GM23338 (cell line): ENCODE measurements at places on chromosomes 6 and 20. TPM values are rescaled to one million over a fixed set of nuclear protein-coding genes. Genes with fewer than 3 reads are reported as not detected.

DNA sequence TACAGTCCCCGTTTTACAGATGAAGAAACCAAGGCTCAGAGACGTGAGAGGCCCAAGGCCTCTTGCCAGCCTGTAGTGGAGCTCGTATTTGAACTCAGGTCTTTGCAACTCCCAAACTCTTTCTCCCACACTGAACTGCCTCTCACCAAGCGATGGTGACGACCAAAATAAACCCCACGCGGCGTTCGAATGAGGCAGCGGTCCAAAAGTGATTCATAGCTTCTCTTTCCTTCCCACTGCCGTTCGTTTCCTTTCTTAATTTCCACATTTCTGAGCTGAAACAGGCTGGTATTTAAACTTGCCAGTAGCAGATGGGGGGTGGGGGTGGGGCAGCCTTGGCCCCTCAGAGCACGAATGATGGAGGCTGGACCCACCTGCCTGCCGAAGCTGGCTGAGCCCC lies 252.9 kb upstream of the KCNG1 start:
- DNase-seq = no peak

PTCRA gene
- not detected in 2 replicates for total RNA-seq

- no peak for DNase-seq
Measured at GRCh38 chr6:74598462-74599393, 607.1 kb downstream of the COL12A1 start.

- DNase-seq = peak; percentile 89
Measured at GRCh38 chr20:31974951-31975487, 7.1 kb downstream of the XKR7 start.

GRCh38 chr20:35421322-35421721 lies 9.5 kb upstream of the UQCC1 start:
- DNase-seq = no peak

- DNase-seq = no peak
Measured at GRCh38 chr6:143680141-143680540, 2.4 kb downstream of the PHACTR2 start.

DNA sequence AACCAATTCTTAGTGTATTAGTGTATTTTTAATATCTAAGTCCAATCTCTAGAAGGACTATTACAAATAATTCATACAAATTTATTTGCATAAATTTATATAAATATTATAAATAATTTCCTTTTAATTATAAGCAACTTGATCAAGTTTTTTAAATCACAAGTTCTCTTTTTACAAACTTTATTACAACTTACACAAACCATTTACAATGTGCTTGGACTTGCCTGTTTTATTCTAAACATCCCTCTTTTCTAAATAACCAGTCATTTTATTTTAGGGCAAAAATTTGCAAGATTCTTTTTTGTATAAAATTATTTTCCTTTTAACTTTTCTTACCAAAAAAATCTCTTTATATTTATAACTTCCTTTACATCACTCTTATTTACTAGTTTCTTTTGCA lies 83.5 kb upstream of the SYNCRIP start:
- DNase-seq = peak; percentile 75

TFAP2D gene
- total RNA-seq = not detected in 2 replicates

- DNase-seq = peak; percentile 54
Measured at GRCh38 chr6:131183427-131184095, 48.3 kb downstream of the AKAP7 start.

GRCh38 chr6:34664256-34664971 lies 32.2 kb downstream of the ILRUN start:
- no peak for DNase-seq

DNA sequence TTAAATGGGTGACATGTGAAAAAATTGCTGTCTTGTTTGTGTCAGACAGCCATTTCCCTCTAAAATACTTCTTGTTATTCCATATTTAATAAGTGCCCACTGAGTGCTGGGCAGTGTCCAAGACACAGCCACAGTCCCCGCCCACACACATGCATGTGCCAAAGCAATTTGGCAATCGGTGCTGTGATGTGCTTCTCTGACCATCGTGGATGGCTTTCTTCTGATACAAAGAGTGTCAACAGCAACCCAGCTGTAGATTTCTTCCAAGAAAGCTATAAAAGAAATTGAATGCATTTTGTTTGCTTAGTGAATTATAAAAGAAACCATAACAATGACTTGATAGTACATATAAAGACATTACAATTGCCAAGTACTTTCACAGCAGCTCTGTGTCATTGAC lies 140.5 kb upstream of the ATXN1 start:
- no peak for DNase-seq

LY6G6D gene
- total RNA-seq = not detected in 2 replicates

DNA sequence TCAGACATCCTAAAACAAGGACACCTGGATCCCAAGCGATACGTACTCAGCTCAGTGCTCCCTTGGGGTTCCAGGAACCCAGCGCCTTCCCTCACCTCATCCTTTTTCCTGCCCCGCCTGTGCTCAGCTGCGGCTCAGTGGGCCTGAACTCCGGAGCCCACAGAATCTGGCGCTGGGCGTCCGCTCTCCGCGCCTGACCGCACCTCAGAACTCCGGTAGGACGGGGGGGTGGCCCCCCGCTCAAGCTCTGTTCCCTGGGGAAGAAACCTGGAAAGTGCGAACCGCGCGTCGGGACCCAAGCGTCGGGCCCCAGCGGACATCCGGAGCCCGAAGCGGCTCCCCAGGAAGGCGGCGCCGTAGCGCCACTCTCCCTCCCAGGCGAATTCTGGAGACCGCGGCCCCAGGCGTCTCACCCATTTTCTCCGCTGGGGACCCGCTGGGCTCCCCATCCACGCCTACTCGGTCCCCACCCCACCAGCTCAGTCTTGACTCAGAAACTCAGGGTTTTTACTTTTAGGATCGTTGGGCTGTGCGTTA lies 336 bp upstream of the LY6G5C start:
- peak; percentile 81 for DNase-seq

TTK gene
- 78.5 and 79.6 TPM in 2 replicates for total RNA-seq

EYS gene
- 0.38 TPM in 1 of 2 replicates, not detected in the other for total RNA-seq

- no peak for DNase-seq
Measured at GRCh38 chr6:97097068-97098047, 172.8 kb downstream of the KLHL32 start.

THBD gene
- 0.58 and 0.97 TPM in 2 replicates for total RNA-seq

DNA sequence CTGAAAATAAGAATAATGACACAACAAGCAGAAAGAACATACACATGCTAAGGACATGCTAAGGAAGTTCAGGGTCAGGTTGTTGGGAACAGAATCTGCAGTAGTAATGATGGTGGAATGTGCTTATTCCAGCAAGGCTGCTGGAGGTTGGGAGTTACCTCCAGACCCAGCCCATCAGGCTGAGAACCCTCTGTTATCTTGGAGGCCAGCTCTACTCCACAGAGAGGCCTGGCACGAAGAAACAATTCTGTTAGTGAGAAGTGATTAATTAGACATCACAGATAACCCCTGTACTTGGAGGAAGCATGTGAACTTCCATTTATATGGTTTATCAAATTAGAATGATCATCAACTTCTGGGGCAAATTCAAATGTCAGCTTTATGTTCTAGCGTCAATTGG lies 22.1 kb upstream of the ARHGAP18 start:
- DNase-seq = no peak

- peak; percentile 95 for DNase-seq
Measured at GRCh38 chr6:133837801-133838349, 51.0 kb upstream of the TCF21 start.

GRCh38 chr6:73728548-73729205 lies 32.7 kb downstream of the CD109 start:
- DNase-seq = no peak

- DNase-seq = no peak
Measured at GRCh38 chr6:6925391-6926164, 182.2 kb upstream of the RREB1 start.

DNA sequence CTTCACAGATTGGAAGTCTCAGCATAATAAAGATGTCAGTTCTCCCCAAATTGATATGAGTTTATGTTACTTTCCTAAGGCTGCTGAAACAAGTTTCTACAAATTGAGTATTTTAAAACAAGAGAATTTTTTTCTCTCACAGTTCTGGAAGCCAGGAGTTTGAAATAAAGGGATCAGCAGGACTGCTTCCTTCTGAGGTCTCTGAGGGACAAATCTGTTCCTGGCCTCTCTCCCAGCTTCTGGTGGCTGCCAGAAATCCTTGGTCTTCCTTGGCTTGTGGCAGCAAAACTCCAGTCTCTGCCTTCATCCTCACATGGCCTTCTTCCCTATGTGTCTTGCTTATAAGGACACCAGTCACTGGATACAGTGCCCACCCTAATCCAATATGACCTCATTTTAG lies 136.1 kb downstream of the TFAP2A start:
- DNase-seq = no peak

SEC23B gene
- 50.0 and 66.6 TPM in 2 replicates for total RNA-seq

COL21A1 gene
- total RNA-seq = 6.1 and 6.2 TPM in 2 replicates

DNA sequence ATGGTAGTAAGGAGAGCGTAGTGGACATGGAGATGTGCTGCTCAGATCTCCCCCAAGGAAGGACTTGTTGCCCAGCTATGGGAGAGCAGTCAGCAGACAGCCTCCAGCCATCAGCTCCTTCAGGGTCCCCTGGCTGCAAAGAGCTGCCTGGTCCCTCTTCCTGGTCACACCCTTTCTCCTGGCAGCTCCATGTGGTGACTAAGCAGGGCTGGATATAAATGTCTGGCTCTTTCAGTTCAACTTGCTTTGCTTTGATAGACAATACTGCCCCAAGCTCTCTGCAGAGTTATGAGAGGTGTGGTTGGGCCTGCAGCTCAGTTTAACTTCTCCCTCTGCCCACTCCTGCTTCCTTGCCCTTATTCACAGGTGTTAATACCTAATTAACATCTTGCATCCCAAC lies 64.1 kb upstream of the DDR1 start:
- no peak for DNase-seq

PRICKLE4 gene
- 0.66 and 0.89 TPM in 2 replicates for total RNA-seq

DNA sequence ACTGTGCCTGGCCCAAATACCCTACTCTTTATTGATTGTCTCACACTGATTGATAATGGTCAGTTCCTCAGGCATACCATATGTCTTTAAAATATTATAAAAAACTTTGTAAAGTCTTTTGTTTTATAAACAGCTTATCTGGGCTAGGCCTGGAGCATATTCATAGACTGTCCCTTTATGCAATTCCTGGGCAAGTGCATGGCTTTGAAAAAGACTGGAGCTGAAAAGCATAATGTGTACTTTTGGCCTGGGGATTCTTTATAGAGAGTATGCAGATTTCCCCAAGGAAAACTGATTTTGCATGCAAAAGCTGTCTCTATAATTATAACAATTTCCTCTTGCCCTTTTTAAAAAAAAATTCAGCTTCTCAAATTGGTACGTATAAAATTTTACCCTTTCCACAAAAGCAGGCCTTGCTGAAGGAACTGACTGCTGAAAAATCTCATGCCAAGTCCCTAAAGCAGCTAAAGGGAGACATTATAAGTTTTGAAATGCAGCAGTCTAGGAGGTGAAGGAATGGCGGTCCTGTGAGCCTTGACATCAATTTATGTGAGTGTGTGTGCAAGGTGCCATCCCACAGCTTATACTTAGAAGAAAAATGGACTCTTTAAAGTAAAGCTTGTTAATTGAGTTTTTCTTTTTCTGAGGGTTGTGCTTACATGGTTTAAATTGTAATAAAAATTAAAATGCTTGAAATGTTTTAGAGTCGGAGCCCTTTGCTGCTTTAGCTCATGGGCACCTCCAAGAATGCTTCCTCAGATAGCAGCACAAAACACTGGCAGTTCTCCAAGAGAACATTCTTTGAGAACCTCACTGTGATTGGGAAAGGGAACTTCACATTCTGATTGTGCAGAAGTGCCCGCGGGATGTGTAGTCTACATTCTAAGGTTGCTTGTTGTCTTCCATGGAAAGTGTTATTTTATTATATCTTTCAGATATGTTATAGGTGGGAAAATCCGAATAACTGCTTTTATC lies 43.9 kb downstream of the PLCB4 start:
- DNase-seq = no peak

PSORS1C1 gene
- 0.16 TPM in 1 of 2 replicates, not detected in the other for total RNA-seq

DNA sequence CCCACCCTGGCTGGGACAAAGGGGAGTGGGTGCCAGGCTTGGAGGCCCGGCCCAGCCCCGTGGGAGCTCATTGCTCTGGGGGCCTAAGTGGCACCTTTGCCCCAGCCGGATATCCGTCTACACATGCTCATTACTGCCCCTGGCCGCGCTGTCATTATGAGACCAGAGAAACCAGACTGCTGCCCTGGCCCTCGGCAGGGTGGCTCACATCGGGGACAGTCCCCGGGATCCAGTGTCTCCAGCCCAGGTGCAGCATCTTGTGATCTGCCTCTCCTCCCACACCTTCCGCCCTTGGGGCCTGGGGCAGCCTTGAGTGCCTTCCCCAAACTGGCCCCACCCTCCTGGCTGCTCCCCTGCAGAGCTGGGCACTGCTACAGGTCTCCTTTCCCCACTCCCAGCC lies 4.9 kb downstream of the SRMS start:
- DNase-seq = no peak

DNA sequence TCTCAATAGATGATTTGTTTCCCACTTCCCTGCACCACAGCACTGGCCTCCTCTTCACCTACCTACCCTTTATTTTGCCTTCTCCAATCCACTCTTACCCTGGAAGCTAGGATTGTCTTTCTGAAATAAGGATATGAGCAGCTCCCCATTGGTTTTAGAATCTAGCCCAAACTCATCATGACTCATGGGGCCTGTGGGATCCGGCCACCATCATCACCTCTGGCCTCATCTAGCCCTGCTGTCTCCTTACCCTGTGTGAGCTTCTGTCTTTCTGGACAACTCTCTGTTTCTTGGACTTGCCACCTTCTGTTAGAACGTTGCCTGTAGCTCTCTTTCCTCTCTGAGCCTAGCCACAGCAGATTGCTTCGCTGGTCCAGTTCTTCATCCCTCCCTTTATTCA lies 277.1 kb downstream of the PAX1 start:
- no peak for DNase-seq

PXMP4 gene
- total RNA-seq = 0.39 and 1.2 TPM in 2 replicates

OPRM1 gene
- total RNA-seq = 0.52 TPM in 1 of 2 replicates, not detected in the other

PPP1R3G gene
- 0.24 and 0.31 TPM in 2 replicates for total RNA-seq

TMC2 gene
- 0.12 TPM in 1 of 2 replicates, not detected in the other for total RNA-seq

- no peak for DNase-seq
Measured at GRCh38 chr6:49541936-49542335, 8.5 kb upstream of the C6orf141 start.

DNA sequence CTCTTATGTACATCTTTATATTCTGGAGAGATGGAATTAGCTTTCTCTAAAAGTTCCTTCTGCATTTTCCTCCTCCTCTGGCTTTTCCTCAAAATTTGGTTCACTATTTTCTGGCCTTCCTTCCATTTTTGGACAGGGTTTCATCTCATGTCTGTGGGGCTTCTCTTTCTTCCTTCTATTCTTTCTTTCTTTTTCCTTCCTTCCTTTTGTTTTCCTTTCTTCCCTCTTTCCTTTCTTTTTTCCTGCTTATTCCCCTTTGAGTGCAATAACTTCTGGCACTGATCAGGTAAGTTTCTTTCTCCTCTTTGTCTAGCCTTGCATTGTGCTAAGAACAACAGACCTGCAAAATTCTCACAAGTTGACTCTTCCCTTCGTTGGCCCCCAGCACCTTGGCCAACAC lies 5.5 kb upstream of the ATRN start:
- no peak for DNase-seq

- DNase-seq = no peak
Measured at GRCh38 chr6:158026901-158027589, 45.4 kb downstream of the SYNJ2 start.

- DNase-seq = no peak
Measured at GRCh38 chr20:52529826-52530225, 338.2 kb upstream of the ZFP64 start.

GRCh38 chr20:6008254-6008653 lies 45.6 kb downstream of the LRRN4 start:
- no peak for DNase-seq
